ENCODE measurements at places on chromosomes 13 and 19. TPM values are rescaled to one million over a fixed set of nuclear protein-coding genes. Genes with fewer than 3 reads are reported as not detected.

DNA sequence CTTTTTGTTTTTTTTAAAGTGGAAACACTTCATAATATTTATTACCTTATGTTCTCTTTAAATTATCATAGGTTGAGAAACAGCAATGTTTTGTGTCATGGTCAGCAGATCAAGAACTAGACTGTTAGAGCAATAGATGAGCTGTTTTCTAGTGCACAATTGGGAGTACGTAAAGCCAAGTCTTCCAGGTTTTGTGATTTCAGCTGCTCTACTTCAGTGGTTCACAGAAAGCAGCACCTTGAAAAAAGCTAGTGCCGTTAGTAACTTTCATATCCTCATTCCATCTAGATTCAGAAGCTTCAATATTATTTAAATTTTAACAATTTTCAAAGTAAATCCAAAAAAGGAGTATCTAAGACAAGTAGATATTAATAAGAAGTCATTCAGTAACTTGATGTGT lies 1.9 kb downstream of the GPR18 start:
- peaks cover 18% of the 10 kb centered on the region for H3K4me1 ChIP-seq
- H3K27ac ChIP-seq = no peak overlapping the region
- no peak overlapping the region for H3K4me3 ChIP-seq
- peaks cover 7% of the 10 kb centered on the region for H3K36me3 ChIP-seq
- no peak for DNase-seq

DNA sequence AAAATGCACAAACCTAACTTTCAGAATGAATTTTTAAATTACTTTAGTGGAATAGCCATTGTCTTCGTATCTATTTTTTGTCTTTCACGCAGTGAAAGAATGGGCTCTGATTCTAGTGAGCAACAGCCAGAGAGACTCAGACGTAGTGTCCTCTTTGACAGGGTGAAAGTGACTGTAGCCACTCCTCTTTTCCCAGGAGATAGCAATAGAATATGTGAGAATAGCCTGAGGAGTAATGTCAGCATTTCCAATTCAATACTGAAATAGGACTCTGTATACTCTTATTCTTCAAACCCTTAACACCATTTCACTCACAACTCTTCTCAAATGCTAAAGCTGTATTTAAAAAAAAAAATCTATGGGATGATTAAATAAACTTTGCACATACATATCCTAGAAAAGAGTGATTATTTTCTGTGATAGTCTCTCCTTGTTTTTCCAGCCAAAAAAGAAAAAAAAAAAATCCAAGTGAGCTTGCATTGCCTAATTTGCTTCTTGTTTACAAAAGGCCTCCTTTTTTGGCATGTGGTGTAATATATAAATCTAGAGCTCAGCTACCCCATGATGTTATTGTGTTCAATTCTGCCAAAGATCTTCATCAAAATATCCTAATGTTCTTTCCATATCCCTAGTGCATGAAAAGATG lies 626.1 kb upstream of the SLITRK6 start:
- no peaks in the 10 kb centered on the region for H3K4me1 ChIP-seq
- H3K27ac ChIP-seq = no peak overlapping the region
- no peak for DNase-seq
- H3K36me3 ChIP-seq = no peaks in the 10 kb centered on the region
- no peaks in the 10 kb centered on the region for H3K27me3 ChIP-seq

GRCh38 chr19:48842789-48843162 lies 6.5 kb upstream of the HSD17B14 start:
- H3K36me3 ChIP-seq = no peaks in the 10 kb centered on the region
- peak; percentile 58 for DNase-seq
- H3K4me1 ChIP-seq = peaks cover 6% of the 10 kb centered on the region
- no peak overlapping the region for H3K4me3 ChIP-seq
- H3K27me3 ChIP-seq = no peaks in the 10 kb centered on the region

- H3K4me3 ChIP-seq = no peak overlapping the region
- H3K27me3 ChIP-seq = no peaks in the 10 kb centered on the region
- no peaks in the 10 kb centered on the region for H3K36me3 ChIP-seq
Measured at GRCh38 chr13:45592758-45593157, 22.8 kb downstream of the ERICH6B start.

DNA sequence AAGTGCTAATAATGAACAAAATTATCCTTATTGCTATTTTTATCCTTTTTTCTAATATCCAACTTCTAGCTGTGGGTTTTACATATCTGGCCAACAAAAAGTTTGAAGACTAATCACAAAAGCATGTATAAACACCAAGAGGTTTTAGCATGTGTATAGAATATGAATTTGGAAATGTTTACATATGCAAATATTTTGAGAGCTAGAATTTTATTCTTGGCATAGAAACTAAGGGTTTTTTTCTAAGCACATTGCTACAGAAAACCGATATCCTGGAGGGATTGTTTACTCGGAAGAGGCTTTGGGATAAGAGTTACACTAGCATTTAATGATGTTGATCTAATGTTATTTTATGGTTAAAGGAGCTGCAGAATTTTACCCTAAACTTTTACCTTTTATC lies 392.1 kb downstream of the EFNB2 start:
- H3K36me3 ChIP-seq = no peaks in the 10 kb centered on the region
- no peak for DNase-seq
- no peak overlapping the region for H3K4me3 ChIP-seq
- no peaks in the 10 kb centered on the region for H3K27me3 ChIP-seq
- H3K4me1 ChIP-seq = no peaks in the 10 kb centered on the region

DNA sequence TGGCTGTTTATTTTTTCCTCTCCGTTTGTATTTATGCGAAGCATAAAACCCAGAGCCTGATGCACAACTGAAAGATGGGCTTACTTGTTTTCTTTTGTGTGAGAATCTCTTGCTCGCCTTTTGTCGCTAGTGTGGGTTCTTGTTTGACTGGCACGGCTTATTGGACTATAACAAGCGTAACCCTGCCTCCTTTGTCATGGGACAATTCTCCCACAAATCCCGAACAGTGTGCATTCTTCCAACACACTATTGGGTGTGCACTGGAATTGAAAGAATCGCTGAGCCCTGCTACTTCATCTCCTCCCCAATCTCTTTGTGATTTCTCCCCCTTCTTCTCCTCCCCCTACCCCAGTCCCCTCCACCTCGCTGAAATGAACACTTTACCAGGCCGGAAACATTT lies 110.8 kb downstream of the ZIC5 start:
- no peaks in the 10 kb centered on the region for H3K4me1 ChIP-seq
- H3K36me3 ChIP-seq = no peaks in the 10 kb centered on the region
- no peak overlapping the region for H3K27ac ChIP-seq
- DNase-seq = no peak

GRCh38 chr19:6733338-6734095 lies 3.9 kb downstream of the GPR108 start:
- H3K4me1 ChIP-seq = peaks cover 55% of the 10 kb centered on the region
- no peak for DNase-seq
- H3K36me3 ChIP-seq = peaks cover 2% of the 10 kb centered on the region
- no peak overlapping the region for H3K4me3 ChIP-seq
- H3K27me3 ChIP-seq = no peaks in the 10 kb centered on the region

- H3K36me3 ChIP-seq = no peaks in the 10 kb centered on the region
- H3K4me1 ChIP-seq = peaks cover 55% of the 10 kb centered on the region
- H3K27me3 ChIP-seq = peaks cover 10% of the 10 kb centered on the region
- peak overlapping the region; percentile 48 for H3K27ac ChIP-seq
- no peak for DNase-seq
Measured at GRCh38 chr19:29665826-29666577, 741 bp downstream of the PLEKHF1 start.

DNA sequence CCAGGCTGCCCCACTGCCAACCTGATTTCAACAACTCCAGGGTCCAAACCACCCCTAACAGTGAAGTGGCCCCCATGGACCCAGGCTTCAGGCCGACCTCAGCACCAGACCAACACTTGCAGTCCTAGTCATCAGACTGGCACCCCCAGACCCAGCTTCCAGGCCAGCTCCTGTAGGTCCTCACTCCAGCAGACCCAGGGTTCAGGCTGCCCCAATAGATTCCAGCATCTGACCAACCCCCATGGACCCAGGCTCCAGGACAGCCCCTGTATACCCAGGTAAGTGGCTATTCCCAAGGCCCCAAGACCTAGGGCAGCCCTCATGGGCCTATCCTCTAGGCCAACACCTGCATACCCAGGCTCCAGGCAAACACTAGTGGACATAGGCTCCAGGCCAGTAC lies 193.8 kb upstream of the OBI1 start:
- DNase-seq = no peak
- no peaks in the 10 kb centered on the region for H3K4me1 ChIP-seq
- no peaks in the 10 kb centered on the region for H3K36me3 ChIP-seq
- H3K27ac ChIP-seq = no peak overlapping the region
- H3K27me3 ChIP-seq = no peaks in the 10 kb centered on the region

DNA sequence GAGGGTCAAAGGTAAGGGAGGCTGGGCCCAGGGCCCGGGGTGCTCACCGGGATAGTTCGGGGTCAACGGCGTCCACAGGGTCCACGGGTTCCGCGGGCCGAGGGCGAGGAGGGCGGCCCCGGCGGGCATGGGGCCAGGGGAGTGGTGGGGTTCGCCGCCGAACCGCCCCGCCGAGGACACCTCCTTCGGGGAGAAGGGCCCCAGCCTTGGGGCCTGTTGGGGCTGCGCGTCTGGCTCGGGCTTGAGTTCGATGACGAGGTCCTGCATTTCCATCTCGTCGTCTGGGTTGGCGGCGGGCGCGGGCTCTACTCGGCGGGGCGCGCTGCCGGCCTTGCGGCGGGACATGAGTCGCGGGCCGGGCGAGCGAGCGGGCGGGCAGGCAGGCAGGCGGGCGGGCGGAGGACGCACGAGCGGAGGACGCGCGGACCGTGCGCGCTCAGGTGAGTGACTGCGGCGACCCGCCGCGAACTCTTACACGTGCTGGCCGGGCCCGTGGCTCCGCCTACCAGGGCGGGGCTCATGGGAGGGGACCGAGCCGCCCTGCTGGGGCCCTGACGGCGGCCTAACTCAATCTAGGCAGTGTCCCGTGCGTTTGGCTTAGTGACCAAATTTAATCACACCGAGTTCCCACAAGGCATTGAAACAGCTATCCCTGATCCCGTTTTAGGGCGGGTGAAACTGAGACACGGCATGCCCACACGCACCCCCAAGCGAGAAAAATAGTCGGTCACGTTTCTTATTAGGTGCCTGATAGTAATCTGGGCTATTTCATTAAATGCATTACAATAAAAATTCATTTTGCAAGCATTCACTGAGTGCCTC lies at the start of gene ZNF296:
TSS of gene ZNF296 (minus strand) at position 450 of the 822 bp plus-strand sequence. CDS start at position 345, 105 bp downstream.
- peak; percentile 75 for DNase-seq
- peak within 1 kb of the TSS; percentile 66 for H3K27ac ChIP-seq
- peak within 1 kb of the TSS; percentile 82 for H3K4me3 ChIP-seq
- peaks cover 43% of the 10 kb centered on the region for H3K4me1 ChIP-seq
- H3K27me3 ChIP-seq = no peaks in the 10 kb centered on the region
- H3K36me3 ChIP-seq = peaks cover 2% of the 10 kb centered on the region

DNA sequence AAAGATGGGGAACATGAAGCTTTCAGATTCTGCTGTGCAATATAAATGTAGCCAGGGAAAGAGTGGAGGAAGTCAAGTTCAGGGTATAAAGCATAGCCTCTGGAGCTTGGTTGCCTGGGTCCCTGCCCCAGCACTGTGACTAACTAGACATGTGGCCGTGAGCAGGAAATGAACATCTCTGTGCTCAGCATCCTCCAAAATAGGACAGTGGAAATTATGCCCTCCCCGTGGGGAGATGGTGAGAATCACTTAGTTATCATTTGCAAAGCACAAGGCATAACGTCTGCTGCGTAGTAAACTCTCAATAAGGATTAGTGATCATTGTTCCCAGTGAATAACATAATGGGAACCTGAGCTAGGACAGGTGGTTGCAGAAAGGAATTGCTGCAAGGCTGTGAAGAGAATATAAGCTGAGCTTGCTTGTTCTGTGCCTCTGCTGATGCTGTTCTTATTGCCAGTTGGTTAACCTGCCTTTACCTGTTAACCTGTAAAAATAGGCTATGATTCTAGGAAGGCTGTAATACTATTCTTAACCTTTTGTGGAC lies 441.0 kb downstream of the COG6 start:
- no peak for DNase-seq
- no peak overlapping the region for H3K4me3 ChIP-seq
- no peaks in the 10 kb centered on the region for H3K36me3 ChIP-seq
- H3K27me3 ChIP-seq = no peaks in the 10 kb centered on the region

DNA sequence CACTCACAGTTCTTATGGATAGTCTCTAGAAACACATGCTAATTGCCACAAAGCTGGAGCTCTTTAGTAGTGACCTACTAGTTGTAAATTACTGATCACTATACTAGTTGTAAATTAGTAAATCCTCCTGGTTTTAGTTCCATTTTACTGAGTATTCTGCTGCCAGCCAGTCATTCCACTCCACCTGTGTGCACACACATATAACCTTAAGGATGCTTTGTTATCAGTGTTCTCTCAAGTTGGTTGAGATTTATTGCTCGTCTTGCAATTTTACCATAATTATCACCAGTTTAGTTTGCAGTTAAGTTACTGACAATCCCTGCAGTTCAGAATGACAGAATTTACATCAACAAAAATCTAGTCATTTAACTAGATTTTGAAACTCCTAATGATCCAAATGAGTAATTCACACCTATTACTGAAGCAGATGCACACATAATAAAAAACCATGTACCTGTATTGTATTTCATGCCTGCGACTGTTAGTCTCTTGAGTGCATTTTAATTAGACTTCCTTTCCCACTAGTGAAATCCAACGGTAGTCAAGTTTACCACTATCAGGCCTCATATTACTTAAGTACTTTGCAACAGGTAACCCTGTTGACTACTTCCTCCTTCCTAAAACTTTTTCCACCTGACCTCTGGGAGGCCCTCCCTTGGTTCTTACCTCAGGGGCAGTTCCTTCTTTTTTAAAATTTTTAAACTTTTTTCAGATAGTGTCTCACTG lies 7.6 kb downstream of the TPT1 start:
- no peak overlapping the region for H3K27ac ChIP-seq
- no peak for DNase-seq
- peaks cover 12% of the 10 kb centered on the region for H3K36me3 ChIP-seq
- H3K4me1 ChIP-seq = peaks cover 93% of the 10 kb centered on the region
- no peak overlapping the region for H3K4me3 ChIP-seq
- H3K27me3 ChIP-seq = no peaks in the 10 kb centered on the region

- H3K27me3 ChIP-seq = no peaks in the 10 kb centered on the region
- no peak for DNase-seq
- H3K27ac ChIP-seq = no peak overlapping the region
- H3K36me3 ChIP-seq = no peaks in the 10 kb centered on the region
Measured at GRCh38 chr13:54841682-54842081, 1813.1 kb downstream of the OLFM4 start.

DNA sequence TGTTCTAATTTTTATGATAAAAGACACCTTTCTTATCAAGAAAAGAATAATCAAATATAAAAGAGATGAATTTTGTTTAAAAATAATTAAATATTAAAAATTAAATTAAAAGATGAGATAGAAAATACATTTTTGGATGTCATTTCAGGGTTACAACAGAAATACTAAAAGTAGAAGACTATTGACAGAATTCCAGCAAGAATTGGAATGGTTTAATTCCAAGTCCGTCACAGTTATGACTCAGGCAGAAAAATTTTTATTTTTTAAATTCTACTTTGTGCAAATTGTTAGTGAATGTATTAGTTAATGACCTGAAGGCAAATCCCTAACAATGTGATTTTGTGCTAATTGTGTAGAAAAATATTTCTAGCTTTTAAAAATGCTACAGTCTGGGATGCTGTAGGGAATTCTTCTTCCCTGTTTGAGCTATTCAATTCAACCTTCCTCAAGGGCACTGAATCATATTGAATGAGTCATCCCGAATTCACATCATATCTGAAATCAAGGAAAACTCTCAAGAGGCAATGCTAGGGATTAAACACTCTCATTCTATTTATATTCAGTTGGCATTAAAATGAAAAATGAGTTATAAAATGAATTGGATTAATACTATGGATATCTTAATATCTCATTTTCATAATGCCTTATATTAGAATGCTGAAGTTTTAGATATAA lies 633.5 kb upstream of the ATXN8OS start:
- no peak overlapping the region for H3K27ac ChIP-seq
- no peak for DNase-seq
- no peaks in the 10 kb centered on the region for H3K36me3 ChIP-seq
- no peaks in the 10 kb centered on the region for H3K4me1 ChIP-seq

ATP4A gene
- not detected for total RNA-seq

DNAAF3 gene
- total RNA-seq = 0.41 TPM

CEACAM8 gene
- total RNA-seq = not detected

UHRF1 gene
- total RNA-seq = 77.7 TPM

UBE2L5 gene
- total RNA-seq = 0.22 TPM
